A172 (cell line): ENCODE measurements at places on chromosomes 6 and 20. TPM values are rescaled to one million over a fixed set of nuclear protein-coding genes. Genes with fewer than 3 reads are reported as not detected.

DNA sequence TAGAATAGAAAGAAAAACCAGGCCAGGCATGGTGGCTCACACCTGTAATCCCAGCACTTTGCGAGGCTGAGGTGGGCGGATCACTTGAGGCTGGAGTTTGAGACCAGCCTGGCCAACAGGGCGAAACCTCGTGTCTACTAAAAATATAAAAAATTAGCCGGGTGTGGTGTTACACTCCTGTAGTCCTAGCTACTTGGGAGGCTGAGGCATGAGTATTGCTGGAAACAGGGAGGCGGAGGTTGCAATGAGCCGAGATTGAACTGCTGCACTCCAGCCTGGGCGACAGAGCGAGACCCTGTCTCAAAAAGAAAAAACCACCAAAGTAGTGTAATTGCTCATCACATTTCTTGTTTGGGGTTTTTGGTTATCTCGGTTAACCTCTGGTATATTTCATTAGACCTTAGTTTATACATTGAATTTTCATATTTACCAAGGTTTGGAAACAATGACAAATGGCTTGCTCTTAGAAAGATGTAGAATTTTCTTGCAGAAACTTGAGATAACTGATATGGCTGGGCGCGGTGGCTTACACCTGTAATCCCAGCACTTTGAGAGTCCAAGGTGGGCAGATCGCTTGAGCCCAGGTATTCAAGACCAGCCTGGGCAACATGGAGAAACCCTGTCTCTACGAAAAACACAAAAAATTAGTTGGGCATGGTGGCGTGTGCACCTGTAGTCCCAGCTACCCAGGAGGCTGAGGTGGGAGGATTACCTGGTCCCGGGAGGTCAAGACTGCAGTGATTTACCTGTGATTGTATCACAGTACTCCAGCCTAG lies 14.2 kb downstream of the ITCH start:
- no peak for DNase-seq

SPATS1 gene
- not detected in 2 replicates for total RNA-seq

TRIM38 gene
- total RNA-seq = 5.2 and 6.4 TPM in 2 replicates

DNA sequence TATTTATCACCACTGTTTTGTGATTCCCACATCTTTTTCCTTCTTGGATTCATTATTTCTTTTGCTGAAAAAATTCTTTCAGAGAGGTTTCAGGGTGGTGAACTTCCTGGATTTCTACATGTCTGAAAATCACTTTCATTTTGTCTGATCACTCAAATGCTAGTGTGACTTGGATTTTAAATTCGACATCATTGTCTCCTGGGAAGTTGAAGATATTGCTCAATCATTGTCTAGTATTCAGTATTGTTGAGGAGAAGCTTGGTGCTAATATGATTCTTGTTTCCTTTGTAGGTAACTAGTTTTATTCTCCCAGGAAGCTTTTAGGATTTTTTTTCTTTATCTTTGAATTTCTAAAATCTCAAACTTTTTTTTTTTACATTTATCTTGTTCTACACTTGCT lies 45.0 kb downstream of the DNAH8 start:
- no peak for DNase-seq

- DNase-seq = no peak
Observed at GRCh38 chr6:7311176-7311575, 1.8 kb downstream of the SSR1 start.

DEFB132 gene
- not detected in 2 replicates for total RNA-seq

DNA sequence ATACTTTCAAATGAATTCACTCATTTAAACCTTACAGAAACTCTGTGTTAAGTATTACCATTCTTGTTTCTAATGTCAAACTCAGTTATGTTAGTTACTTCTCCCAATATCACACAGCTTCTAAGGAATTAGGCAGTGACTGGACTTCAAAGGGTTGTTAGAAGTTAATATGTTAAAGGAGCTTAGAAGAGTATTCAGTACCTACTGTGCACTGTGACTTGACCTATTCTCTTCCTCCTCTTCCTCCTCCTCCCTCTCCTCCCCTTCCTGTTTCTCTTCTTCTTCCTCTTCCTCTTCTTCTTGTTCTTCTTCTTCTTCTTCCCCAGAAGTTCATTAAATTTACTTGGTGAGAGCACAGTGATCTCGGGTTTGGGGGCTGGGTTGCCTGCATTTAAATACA lies 325.6 kb upstream of the SLC35B3 start:
- DNase-seq = no peak

- DNase-seq = peak; percentile 53
Observed at GRCh38 chr20:47493175-47493962, 8.3 kb upstream of the NCOA3 start.

- peak; percentile 80 for DNase-seq
Observed at GRCh38 chr6:158868890-158869825, 50.0 kb upstream of the EZR start.

KHDC1 gene
- total RNA-seq = 6.4 and 8.5 TPM in 2 replicates

CCND3 gene
- total RNA-seq = 46.6 and 51.7 TPM in 2 replicates

RTN4IP1 gene
- total RNA-seq = 9.9 and 10.9 TPM in 2 replicates

DNA sequence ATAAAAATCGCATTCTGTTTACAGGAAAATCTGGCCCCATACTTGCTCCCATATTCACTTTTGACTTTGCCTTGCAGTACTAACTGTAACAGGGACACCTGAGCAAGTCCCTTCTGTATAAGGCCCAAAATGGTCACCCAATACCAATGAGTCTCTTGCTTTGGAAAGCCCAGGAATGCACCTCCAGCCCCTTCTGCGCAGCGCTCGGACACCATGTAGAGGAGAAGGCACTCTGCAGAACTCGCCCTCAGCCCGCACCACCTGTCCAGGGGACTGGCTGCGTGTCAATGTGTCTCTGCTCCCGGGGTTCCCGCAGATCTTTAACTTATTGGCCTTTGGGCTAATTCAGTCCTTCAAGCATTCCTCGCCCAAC lies 746 bp upstream of the PRND start:
- no peak for DNase-seq

- DNase-seq = peak; percentile 92
Observed at GRCh38 chr6:125904871-125905270, 51.7 kb upstream of the HINT3 start.

DNA sequence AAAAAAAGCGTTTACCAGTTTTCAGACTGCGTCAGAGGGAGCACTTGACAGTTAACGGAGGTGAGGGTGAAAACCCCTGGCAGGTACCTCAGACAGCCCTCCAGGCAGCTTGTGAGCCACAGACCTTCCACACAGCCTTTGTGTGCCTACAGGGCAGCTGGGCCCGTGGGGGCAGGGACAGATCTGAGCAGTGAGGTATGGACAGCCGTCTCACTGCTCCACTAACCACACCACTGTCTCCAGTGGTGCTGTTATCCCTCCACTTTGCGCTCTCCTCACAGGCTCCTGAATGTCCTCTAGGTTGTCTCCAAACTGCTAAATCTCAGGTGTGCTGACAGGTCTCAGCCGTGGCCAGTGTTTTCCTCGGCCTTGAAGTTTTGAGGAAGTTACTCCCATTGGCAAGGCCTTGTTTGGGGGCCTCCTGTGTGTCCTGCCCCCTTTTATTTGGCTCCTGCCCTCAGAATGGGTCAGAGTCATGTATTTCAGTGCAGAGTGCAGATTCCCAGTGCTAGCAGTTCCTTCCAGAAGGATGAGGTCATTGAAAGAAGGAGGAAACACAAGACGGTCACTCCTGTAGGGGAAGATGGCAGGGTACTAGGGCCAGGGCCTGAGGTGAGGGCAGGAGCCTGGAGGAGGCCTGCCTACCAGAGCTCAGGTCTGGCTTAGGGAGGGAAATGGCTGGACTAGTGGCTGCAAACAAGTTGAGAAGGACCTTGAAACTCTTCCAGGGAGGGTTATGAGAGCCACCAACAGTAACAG lies 11.8 kb downstream of the GFRA4 start:
- DNase-seq = no peak

RNF114 gene
- 133 and 179 TPM in 2 replicates for total RNA-seq

LHFPL5 gene
- total RNA-seq = not detected in 2 replicates

DNA sequence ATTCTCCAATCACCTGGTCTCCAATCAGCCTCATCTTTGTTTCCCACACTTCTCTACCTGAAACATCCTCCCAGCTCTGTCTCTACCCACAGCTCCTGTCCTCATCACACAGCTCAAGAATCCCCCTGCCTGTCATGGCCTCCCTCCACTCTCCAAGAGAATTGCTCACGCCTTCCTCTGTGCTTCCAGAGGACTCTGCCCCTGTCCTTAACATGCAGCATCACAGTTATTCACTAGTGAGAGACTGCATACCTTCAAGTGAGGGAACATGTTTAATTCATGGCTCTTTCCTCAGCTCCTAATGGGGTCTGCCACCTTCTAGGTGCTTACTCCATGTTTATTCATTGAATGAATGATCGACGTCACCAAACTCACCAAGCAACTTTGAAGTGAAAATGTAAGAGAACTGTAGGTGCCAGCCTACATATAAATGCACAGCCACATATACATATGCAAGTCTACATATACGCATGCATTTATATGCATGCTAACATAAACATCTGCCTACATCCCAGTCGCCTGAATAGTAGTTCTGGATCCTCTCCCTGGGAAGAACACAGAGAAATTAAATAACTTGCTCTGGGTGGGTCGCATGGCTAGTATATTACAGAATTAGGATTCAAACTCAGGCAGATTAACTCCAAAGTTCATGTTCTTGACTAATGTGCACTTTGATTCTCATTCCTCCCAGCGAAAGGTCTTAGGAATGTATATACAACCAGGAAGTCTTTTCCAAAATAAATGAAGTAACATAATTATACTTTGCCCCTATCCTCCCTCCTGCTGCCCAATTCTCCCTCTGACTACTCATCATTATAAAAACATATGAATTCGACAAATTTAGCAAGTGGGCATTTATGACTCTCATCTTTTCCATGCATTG lies 295.6 kb downstream of the MAFB start:
- no peak for DNase-seq

TULP4 gene
- total RNA-seq = 47.7 and 68.4 TPM in 2 replicates

DNA sequence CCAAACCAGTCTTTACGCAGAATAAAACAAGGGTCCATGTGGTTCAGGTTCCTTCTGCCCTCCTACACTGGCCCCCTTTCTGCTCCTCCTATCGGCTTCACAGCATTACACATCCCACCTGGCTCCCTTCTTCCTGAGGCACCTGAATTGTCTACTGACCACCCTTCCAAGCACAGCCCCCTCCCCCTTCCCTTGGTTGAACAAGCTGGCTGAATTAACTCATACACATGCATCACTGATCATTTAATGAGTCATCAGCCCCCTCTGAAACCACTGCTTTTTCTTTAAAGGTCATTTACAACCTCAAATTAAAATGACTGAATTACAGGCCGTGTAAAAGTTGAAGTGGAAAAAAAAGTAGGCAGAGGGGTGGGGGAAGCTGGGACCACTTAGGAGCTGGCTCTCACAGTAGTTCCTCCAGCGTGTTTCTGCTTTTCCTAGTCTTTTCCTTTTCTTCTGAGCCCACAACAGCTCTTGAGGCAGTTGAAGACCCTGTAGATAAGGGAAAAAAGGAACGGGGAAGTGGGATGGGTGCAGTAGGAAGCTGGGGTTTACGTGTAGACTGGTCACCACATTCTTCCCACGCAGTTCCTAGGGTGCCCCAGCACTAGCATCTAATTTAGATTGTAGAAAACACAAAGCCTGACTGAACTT lies 67.6 kb downstream of the FYN start:
- peak; percentile 48 for DNase-seq

DNA sequence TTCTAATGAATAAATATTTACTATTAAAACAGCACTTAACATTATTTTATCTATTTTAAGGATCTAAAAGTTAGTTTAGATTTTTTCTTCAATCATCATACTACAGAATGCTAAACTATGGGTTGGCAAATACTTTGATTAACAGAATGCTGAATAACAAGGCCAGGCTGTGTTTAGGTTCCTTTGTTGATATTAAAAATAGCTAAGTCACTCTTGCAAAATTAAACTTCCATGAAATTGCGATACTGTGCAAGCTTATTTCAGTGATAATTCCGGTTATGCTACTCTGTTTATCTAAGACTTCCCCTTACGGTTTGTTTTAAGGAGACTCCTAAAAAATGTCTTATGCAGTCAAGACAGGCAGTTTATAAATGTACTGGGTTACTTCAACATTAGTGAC lies 2.8 kb downstream of the RNF24 start:
- no peak for DNase-seq

- no peak for DNase-seq
Observed at GRCh38 chr6:23173234-23173633, 603.9 kb downstream of the HDGFL1 start.

ELOVL2 gene
- total RNA-seq = 9.4 and 10.5 TPM in 2 replicates

KCNB1 gene
- total RNA-seq = 0.31 and 0.41 TPM in 2 replicates

IRF4 gene
- total RNA-seq = 0.29 TPM in 1 of 2 replicates, not detected in the other

DNA sequence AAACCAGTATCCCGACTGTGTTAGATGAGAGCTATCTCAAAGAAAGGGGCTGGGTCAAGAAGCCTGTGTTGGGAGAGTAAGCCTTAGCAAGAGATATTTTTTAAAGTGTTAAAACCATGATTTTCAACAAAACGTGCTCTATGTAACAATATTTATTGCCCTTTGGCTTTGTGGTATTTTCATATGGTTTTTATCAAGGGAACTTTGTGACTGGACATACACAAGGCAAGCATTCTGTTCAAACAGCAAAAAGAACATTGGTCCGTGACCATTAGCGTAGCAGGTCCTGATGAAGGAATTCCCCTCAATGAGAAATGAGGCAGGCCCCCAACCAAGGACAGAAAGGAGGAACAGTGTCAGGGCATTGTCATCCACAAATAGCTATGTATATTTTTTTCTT lies 222.6 kb downstream of the MYLK4 start:
- DNase-seq = no peak

GRCh38 chr6:38355519-38355918 lies 284.2 kb downstream of the BTBD9 start:
- no peak for DNase-seq

- DNase-seq = no peak
Observed at GRCh38 chr6:79143320-79143898, 65.4 kb upstream of the PHIP start.

RPS6KA2 gene
- 29.0 and 32.6 TPM in 2 replicates for total RNA-seq

DNA sequence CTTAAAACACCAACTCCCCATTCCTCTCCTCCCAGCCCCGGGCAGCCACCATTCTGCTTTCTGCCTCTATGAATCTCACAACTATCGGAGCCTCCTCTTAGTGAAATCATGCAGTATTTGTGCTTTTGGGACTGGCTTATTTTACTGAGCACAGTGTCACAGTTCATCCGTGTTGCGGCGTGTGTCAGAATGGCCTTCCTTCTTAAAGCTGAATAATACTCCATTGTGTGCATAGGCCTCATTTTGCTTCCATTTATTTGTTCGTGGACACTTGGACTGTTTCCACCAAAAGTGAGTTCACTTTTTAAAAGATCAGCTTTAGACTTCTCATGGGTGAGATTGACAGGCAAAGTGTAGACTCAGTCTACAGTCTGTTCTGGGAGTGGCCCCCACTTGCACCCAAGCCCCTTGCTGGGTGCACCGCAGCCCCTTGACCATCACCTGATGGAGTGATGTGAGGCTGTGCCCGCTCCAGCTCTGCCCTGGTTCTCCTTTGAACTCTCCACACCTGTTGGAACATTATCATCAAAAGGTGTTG lies 12.6 kb downstream of the DUSP22 start:
- no peak for DNase-seq

SNAP25 gene
- total RNA-seq = 0.12 TPM in 1 of 2 replicates, not detected in the other

DNA sequence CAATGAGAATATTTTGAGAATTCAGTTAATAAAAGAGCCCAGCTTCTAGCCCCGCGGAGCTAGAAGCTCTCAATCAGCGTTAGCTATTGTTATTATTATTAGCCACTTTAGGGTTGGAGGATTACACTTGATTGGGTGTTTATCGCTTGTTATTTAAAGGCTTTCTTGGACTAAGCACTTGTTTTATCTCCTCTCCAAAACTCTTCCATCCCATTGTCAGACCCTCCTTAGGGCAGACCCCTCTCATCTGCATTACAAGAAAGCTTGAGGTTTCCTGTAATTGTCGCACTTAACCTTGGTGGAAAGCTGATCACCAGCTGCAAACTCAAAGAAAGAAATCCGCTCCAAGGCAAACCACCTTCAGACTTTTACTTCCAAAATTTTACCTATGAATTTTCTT lies 4.8 kb downstream of the DPPA5 start:
- DNase-seq = no peak

SRF gene
- 15.7 and 18.0 TPM in 2 replicates for total RNA-seq
